ENCODE measurements at places on chromosomes 3 and 15.

DNA sequence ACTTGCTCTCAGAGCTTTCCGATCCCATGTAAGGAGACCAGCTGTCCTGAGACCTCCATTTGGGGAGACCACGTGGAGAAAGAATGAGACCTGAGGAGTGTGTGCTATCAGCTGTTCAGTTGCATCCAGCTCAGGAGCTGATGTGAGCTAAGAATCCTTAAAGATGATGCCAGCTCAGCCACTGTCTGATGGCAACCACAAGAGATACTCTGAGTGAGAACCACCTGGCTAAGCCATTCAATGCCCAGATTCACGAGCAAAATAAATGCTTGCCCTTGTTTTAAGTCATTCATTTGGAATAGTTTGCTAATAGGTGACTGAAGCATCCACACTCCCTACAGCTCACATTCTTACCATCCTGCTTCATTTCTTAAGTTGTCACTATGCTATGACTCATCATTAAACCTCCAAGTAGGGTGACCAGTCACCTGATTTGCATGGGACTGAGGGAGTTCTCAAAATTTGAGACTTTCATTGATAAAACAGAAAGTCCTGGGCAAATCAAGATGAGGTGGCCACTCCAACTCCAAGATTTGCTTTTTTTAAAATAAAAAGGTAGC, 56.4 kb downstream of the SPTSSB start:
- DNase-seq: no peak

DNA sequence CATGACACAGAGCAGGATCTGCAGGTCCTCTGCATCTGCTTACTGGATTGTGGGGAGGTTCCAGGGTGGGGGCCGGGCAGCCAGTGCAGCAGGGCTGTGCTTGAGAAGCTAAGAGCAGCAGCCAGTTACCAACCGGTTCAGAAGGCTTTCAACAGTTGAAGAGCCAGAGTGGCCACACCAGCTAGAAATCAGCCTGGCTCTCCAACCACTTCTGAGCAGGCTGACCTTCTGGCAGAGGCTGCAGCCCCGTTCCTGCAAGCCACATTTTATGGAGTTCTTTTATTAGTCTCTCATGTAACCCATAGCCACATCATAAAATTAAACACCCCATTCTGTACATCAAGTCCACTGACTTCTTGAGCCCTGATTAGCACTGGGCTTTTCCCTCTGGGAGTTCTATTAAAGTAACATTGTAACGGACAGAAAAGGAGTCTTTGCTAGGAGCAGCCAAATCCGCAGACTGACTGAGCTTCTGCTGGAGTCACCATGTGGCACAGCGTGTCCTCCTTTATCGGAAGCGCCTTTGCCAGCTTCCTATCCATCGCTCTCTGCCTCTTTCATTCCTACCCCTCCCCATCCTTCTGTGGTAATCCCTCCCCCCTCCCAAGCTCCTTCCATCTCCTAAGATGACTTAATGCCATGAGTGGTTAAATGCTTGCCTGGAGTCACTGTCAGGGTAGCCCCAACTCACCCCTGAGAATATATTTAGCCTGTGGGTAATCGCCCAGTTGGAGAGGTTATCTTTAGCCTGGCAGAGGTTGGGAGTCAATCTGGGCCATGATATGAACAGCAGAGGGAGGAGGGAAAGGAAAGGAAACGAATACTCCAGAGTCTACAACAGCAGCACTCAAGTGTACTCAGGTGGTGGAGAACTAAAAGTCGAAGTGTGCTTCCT, 138.5 kb upstream of the HES1 start:
- no peak for DNase-seq

GRCh38 chr3:30702828-30703397, 96.5 kb downstream of the TGFBR2 start:
- DNase-seq: no peak

GRCh38 chr15:31338879-31339557, 12.4 kb downstream of the KLF13 start:
- no peak for DNase-seq

DNA sequence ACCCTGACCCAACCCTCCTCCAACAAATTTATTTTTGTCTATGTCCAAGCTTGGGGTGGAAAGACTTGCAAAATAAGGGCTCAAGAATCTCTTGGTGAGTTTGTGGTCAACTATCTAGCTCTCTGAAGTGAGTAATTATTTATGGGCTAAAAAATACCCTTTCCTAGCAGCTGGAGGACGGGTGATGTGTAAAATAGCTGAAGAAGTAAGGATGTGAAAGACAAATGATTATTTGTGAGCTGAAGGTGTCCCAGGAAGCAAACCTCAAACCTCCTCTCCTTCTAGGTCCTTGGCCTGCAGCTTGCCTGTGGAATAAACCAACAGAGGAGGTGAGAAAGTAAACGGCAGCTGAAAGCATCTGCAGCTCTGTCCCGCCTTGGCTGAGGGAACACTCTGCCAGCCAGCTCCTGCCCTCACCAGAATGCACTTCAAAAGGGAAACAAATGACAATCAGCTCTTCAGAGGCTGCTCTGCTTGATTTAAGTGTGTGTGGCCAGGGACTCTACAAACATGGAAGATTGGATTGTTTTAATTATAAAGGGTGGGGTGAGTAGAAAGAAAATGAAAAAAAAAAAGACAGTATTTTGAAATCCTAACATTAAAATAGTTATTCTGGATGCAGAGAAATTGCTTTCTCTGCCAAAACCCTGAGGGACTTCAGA, 60.3 kb downstream of the TM4SF4 start:
- no peak for DNase-seq

- no peak for DNase-seq
Measured at GRCh38 chr3:195172039-195172684, 98.8 kb downstream of the XXYLT1 start.

DNA sequence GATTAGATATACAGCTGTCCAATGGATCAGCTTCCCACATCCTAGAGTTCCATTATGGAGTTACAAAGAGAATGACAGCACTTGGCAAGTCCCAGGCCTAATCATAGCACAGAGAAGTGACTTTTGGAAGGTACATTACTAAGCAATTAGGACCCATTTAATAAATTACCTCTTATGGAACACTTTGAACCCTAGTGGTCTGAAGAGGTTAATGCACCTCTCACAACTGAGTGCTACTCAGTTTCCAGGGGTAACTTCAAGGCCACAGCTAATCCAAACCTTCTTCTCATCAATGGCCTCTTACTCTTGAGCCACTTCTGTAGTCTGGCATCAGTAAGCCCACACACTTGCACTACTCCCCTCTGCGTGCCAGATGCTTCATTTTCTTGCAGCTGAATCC, 34.9 kb upstream of the MEIS2 start:
- no peak for DNase-seq

DNA sequence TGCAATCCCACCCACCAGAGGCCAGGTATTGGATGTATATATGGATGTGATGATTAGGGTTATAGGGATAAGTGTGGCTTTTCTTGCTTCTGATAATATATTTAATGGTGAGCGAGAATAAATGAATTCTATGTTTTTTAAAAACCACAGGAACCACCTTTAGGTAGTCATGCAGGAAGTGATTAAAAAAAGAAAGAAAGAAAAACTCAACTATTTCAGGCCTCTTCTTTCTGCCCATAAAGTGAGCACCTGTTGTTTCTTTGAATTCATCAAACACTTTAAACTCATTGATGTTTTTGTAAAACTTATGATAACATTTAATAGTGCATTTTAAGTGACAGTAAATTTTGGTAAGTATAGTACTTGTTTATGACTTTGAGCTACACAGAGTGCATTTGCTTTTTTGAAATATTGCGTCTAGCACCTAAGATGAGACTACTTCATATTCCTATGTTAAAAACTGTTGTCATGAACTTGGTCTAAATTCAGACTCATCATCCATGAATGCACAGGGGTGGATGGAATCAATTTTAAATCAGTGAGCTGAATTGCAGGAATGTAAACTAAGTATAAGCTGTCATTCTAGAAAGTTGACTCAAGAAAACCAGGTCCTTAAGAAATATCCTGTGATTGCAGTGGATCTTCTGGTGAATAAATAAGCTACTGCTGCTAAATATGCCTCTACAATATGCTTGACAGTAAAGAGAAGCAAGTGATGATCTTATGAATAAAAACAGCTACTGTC, 764.4 kb upstream of the NECTIN3 start:
- DNase-seq: no peak

DNA sequence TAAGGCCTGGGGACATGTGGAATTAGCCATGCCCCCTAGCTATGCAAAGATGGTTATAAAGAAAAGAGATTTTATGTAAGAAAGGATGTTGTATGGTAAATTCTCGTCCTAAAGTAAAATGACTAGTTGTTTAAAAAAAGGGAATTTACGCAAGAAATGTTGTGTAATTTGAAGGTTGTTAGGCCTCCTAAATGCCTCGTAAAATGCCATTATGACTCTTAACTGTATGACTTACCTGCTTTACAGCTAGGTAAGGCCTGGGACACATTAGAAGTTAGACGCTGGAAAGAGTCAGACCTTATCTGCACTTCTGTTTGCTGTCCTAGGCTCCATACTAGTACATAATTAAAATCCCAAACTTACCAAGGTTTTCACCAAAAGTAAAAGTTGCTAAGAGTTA, 17.5 kb upstream of the HHATL start:
- no peak for DNase-seq

- no peak for DNase-seq
Measured at GRCh38 chr3:72606005-72606800, 242.0 kb downstream of the SHQ1 start.

DNA sequence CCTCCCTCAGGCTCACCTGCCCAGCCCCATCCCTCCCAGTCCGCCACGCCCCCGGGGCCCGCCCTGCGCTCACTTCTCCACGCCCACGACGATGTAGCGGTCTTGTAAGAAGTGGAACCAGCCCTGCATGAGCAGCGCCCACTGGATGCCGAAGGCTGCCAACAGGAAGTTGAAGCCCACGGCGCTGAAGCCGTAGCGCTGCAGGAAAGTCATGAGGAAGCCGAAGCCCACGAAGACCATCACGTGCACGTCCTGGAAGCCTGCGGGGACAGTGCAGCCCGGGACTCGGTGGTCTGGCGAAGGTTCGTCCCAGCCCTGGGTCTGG, 9.7 kb downstream of the RHCG start:
- DNase-seq: peak; percentile 29

DNA sequence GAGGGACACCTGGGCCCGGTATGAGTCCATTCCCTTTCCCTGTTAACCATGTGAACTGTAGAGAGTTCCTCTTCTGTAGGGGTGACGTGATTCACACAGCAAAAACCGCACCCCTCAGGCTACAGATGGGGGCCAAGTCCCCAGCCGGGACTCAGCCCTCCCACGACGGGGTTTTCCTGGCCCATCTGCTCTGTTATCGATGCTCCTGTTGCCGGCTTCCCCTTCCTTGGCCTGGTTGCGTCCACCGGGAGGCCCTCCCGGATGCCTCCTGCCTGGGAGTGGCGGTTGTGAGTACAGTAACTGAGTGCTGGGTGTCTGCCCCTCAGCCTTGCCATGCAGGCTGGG, 817 bp upstream of the PLXNA1 start:
- DNase-seq: peak; percentile 44

DNA sequence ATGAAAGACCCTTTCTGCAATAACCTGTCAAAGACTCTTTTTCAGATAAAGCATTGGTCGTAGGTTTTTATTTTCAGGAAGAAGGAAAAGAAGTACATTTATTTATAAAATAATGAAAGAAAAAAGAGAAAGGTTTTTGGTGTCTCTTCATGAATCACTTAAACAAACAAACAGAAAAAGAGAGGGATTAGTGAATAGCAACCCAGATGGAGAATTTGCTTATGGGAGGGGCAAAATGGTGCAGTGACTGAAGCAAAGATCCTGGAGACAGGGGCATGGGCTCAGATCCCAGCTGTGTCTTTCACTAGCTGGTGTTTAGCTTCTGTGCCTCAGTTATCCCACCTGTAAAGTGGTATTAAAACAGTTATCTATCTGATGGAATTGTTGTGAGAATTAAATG, 78.6 kb upstream of the PFN2 start:
- no peak for DNase-seq

- DNase-seq: no peak
Measured at GRCh38 chr15:66997212-66997611, 68.2 kb upstream of the SMAD3 start.

DNA sequence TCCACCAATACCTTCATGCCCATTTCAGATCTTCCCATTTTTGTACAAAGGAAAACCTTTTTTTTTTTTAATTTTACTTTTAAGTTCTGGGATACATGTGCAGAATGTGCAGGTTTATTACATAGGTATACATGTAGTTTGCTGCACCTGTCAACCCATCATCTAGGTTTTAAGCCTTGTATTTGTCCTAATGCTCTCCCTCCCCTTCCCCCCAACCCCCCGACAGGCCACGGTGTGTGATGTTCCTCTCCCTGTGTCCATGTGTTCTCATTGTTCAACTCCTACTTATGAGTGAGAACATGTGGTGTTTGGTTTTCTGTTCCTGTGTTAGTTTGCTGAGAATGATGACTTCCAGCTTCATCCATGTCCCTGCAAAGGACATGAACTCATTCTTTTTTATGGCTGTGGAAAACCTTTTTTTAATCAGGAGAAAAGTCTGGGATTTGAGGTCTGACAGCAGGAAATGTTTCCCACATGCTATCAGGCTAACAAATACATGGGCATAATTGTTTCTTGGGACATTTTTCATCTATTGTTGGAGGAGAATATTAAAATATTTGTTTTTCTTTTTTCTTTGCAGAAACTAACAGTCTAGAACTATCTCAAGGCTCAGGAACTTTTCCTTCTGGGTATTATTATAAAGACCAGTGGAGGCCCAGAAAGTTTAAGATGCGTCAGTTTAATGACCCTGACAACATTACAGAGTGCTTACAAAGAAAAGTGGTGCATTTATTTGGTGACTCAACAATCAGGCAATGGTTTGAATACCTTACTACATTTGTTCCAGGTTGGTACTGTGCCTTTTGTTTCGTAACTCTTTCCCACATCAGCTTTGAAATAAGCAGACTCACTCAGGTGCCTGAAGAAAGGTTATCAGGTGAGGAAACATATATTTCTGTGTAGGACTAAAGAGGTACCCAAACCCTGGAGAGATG, 32.8 kb upstream of the NFKBIZ start:
- DNase-seq: no peak

- DNase-seq: no peak
Measured at GRCh38 chr15:58616171-58616570, 133.3 kb downstream of the ADAM10 start.

GRCh38 chr15:92709110-92709790, 53.7 kb upstream of the FAM174B start:
- no peak for DNase-seq

DNA sequence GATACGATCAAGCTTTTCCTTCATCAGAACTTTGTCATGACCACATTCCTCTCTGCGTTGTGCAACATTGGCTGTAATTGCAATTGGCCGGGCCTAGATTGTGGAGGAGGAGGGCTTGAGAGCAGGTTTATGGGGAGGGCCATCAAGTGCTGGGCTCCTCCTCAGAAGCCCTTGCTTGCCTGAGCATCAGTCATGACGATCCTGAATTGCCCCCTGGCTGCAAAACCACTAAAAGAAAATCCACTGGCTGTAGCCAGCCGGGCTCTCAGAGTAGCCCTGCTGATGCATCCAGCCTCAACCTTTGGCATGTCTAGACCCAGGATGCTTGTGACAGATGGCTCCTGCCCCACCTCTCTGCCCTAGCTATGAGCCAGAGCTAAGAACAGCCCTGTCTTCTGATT, 13.4 kb upstream of the TRH start:
- no peak for DNase-seq

DNA sequence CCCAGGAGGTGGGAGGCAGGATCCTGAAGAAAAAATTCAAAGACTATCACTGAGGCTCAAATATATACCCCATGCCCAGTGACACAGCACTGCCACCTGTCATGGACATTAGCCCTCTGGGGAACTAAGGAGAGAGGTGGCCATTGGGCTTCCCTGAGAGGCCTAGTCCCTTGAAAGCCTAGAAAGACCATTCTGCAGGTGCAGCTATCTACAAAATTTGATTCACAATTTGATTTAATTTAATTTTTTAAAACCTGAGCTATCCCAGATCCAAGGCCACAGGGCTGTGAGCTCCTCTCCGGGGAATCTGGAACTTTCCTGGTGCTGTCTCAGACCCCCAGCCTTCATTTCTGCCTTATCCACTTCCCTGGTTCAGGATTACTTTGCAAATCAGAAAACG, 16.9 kb upstream of the KLHL24 start:
- DNase-seq: no peak

Data from stimulated activated CD4-positive, alpha-beta T cell treated with anti-CD3 and anti-CD28 coated beads, Interleukin-12 subunit alpha, Interleukin-12 subunit beta, amount 100 ng/mL, for 24 hours (primary cell).